ENCODE measurements at places on chromosomes 2 and 18.

GRCh38 chr2:237260039-237260620 lies 153.8 kb downstream of the COL6A3 start:
- DNase-seq: no peak

- no peak for DNase-seq
These were observed 60.8 kb downstream of the SLC40A1 start for GRCh38 chr2:189519631-189520387.

- no peak for DNase-seq
These were observed 34.3 kb upstream of the TAF1B start for GRCh38 chr2:9809064-9809356.

DNA sequence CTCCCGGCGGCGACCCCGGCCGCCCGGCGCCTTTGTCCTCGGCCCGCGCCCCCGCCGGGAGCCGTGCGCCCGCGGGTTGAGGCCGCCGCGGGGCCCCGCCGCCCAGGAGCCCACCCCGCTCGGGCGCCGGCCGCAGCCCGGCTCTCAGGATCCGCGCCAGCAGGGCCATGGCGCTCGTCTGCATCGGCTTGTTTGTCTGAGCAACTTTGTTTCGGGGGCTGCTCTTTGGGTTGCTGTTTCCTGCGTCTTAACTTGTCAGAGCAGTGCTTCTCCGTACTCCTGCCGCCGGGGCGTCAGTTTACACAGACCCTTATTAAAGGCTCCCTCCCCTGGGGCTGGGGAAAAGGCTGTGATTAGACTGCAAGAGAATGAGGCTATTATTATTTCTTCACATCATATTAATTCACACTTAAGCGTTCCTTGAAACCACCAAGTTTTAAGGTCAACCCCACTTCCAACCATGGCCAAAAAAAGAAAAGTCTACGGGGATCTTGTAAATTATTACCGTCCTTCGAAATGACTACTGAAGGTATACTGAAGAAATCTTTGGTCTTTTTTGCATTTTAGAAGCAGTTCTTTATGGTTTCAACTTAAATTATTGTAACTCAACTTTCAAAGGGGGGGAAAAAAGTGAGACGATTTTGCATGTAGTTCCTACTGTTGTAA lies at the start of gene CYP27C1:
TSS of gene CYP27C1 (minus strand) at position 198 of the 666 bp plus-strand sequence. CDS start at position 169, 29 bp downstream.
- DNase-seq: peak; percentile 88

DNA sequence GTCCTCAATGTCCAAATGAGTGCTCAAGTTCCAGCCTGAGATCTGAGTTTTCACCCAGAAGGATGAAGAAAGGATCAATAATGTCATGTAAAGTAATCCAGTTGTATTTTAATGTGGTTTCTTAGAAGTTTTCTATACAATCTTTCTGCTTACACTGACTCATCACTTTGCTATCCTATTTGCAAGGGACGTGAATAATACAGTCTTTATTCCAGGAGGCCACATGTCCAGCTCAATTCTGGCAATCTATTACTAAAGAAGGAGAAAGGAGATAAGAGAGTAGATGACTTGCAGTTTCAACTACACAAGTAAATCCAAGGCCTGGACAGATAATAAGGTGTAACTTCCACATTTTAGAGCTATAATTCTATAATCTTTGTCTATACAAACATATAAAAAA lies 601.1 kb upstream of the SETBP1 start:
- DNase-seq: no peak

DNA sequence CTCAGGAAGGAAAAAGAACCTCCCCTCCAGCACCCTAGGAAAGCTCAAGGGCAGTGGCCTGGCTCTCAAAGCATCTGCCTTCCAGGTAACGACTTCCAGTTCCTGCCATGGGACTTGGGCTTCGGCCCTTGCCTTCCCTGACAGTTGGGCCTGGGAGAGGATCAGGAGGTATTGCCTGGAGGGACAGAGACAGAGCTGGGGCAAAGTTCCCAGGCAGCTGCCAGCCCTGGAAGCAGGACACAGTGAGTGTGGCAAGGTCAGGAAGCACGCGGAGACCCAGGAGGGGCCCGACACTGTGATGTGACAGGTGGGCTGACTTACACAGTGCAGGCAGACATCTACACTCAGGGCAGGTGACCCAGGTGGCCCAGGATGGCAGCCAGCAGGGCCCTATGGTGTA lies 87.5 kb upstream of the BOD1L2 start:
- no peak for DNase-seq

DNA sequence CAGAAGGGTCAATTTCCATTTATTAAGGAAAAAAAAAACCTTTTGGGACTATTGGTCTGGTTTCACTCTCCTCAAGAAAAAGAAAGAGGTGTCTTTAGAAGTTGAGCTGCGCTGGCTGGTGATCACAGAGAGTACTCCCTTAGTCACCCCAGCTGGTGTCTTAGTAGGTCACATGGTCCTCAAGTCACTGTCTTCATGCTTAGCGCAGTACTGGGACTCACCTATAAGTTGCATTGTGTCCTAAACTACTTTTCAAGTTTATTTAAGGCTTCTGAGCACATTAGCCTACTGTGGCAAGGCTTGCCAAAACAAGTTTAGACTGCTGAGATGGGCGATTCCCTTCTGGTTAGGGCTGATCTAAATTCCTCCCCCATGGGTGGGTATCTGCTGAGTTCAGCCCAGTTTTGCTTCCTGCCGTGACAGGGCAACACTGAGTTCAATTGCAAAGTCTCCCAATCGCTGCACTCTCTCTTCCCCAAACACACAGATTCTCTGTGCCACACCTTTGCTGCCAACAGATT lies 824.9 kb upstream of the CRIM1 start:
- no peak for DNase-seq

GRCh38 chr2:68403199-68403644 lies 38.1 kb downstream of the PLEK start:
- no peak for DNase-seq

DNA sequence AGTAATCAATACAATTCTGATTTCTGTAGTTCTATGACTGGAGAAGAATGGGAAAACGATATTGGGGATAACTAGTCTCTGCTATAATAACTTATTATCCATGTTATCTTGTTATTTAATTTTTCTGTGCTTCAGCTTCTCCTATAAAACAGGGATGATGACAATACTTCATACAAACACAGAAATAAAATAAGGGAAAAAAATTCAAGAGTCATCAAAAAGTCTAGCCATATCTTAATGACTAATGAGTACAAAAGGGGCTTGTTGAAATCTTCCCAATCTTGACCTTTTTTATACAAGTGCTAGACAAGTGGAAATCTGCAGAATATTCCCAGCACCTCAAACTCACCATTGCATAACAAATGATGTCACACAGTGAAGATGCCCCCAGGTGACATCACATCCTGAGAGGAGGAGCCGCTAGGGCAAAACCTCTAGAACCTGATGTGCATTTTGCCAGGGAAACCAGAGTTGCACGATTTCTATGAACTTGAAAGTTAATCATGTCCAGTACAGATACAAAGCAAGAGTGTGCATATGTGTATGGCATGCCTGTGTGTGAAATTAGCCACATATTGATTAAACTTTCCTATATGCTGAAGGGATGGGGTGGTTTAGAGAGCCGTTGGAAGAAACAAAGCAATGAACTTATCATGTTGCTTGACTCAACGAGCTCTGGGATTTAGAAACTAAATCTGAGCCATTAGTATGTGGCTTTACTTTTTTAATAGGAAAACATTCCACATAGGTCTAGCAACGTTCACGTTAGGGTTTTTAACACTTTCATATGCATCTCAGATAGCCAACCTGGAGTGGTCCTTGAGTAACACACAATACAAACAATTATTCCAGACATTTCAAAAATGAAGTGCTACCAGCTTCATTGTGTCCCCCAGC lies 278.9 kb downstream of the SLC4A3 start:
- DNase-seq: peak; percentile 56

- DNase-seq: no peak
These were observed 420.3 kb downstream of the PTPRM start for GRCh38 chr18:7987284-7987976.

DNA sequence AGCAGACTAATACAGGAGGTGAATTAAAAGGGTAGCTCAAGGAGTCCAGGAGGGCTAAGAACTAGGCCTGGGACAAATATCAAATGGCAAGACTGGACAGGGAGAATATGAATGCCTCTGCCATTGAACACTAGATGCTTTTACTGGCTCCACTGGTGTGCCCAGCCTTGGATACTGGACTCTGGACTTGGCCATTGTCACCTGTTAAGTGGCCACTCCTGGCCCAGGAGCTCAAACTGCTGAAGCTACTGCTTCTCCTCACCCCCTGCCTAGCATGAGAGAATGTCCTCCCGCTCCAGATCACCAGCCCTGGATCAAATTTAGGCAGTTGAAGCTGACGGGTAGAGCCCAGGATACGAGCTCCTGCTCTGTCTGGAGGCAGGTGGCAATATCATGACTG lies 170.8 kb downstream of the DDX1 start:
- DNase-seq: no peak

DNA sequence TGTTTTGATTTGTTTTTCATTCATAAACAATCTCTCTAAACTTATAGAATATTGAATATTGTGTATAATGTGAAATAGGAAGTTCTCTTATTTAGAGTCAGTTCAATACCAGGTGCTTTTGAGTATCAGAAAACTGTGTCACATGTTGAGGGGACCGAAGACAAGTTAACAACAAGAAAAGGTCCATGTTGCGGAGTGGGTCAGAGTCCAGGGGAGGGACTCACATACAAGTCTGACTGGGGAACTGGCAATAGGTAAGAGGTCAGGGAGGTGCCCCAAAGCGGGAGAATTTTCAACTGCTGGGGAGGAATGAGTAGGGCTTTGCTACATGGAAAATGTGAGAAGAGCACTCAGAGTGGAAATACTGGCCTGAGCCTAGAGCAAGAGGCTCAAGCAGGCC lies 19.8 kb upstream of the BCL11A start:
- no peak for DNase-seq

- no peak for DNase-seq
These were observed 142.6 kb downstream of the DIS3L2 start for GRCh38 chr2:232104076-232104646.

GRCh38 chr2:67466734-67467133 lies 69.6 kb downstream of the ETAA1 start:
- DNase-seq: no peak

- no peak for DNase-seq
These were observed 31.2 kb downstream of the ZNF516 start for GRCh38 chr18:76463872-76464271.

- DNase-seq: no peak
These were observed 328.4 kb downstream of the DYSF start for GRCh38 chr2:71781695-71782228.

DNA sequence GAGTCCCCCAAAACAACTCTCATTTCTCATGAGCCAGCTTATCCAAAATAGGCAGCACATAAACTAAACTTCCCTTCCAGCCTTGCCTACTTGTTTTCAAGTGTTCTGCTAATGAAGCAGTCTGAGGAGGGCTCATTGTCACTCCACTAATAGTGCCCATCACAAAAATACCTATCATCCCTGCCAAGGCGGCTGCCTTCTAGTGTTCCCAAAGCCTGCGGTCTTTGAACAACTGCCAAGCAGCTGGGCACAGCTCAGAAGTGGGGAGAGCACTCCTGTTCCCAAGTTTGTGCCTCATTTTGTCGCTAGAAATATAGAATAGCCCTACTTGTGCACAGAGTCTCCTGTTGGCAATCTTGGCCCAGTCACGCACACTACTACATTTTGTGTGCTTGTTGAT lies 50.3 kb downstream of the DTNA start:
- no peak for DNase-seq

- DNase-seq: no peak
These were observed 15.9 kb downstream of the ARHGEF4 start for GRCh38 chr2:130852521-130853115.

DNA sequence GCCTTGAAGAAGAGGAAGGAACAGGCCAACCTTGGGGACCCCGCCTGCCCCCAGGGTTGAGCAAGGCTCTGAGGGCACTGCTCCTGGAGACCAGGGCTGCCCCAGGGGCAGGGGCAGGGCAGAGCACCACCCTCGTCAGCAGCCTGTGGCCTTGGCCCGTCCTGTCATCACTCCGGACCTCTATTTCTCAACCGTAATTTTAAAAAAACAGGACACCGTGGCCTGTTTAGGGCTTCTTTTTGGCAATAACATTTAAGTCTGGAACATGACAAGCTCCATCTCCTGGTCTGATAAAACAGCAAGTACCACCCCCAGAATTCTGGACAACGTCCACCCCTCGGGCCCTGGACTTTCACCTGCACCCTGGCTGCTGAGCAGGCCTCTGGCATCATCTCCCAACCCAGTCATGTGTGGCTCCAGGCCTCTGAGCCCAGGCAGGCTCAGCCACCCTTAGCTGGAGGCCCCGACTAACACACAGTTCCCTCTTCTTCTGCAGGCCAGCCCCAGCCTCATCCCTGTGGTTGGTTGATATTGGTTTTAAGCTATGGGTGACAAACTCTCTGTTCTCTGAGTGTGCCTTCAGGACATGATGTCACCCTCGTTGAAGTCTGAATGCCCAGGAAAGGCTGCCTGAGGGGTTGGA lies 22.6 kb upstream of the ID2 start:
- DNase-seq: no peak

GRCh38 chr2:217121565-217121964 lies 261.7 kb upstream of the TNP1 start:
- no peak for DNase-seq

DNA sequence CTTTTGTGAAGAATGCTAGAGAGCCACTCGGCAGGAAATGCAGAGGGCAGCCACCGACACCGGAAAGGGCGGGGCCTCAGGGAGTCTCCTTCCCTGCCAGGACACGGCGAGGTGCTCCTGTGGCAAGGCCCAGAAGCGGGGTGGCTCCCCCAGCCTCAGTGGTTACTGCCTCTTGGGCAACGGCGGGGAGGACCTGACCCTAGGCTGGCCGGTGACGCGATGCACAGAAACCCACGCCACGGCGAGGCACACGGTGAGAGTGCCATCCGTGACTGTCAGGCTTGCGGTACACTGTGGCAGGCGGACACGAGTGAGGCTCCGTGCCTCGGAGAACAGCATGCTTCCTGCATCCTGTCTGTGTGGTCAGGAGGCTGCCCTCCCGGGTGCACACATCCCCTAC lies 47.8 kb downstream of the ZAP70 start:
- DNase-seq: no peak

DNA sequence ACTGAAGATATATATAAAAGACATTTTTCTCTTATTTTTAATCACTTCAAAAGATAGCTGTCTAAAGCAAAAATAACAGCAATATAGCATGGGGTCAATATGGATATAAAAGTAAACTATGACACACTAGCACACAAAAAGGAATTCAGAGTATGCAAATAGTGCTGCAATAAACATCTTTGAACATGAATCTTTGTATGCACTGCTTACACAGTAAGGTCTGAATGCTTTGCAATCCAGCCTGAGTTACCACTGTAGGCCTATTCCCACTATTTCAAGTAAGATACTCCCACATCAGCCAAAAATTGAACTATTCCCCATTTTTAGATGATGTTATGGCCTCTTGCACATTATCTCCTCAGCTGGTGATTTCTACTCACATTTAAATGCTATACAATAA lies 27.4 kb upstream of the ERCC3 start:
- no peak for DNase-seq

GRCh38 chr2:62265106-62265505 lies 69.2 kb downstream of the B3GNT2 start:
- DNase-seq: no peak
